Stimulated activated CD4-positive, alpha-beta T cell treated with anti-CD3 and anti-CD28 coated beads, Interleukin-4, amount 100 ng/mL, for 4 hours (primary cell): ENCODE measurements at places on chromosomes 6 and 20.

GRCh38 chr6:10977231-10977968 lies 66.7 kb downstream of the ELOVL2 start:
- DNase-seq, result no peak

DNA sequence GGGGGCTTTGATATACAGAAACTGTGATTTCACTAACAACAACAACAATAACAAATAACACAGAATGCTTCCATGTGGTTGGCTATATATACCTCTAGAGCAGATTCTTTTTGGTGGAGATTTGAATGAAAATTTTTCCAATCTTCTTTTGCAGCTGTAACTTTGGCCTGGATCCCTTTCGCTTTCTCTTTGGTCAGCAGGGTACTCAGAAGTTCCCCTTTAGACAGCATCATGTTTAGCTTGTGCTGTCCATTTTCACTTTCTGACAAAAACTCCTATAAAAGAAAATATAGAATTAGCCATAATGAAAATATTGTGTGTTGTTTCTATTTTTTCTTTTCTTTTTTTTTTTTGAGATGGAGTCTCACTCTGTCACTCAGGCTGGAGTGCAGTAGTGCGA lies 264.2 kb downstream of the SYNE1 start:
- DNase-seq, result no peak

DNA sequence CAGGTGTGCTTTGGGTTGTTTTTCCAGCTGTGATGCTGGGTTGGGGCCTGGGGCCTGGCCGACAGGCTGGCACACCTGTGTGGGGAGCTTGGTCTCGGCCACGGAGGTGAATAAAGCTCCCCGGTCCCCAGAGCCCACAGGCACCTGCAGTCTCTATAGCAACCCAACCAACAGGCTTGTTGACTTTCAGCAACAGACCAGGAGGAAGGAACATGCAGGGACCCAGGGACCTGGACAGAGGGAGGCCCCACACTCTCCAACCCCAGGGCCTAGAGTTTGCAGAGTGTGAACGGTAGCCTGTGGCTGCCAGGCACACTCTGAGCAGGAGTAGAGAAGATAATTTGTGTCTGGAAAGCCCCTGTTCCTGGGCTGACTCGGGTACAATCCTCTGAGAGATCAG lies 14.6 kb upstream of the SYNJ2 start:
- no peak for DNase-seq

DNA sequence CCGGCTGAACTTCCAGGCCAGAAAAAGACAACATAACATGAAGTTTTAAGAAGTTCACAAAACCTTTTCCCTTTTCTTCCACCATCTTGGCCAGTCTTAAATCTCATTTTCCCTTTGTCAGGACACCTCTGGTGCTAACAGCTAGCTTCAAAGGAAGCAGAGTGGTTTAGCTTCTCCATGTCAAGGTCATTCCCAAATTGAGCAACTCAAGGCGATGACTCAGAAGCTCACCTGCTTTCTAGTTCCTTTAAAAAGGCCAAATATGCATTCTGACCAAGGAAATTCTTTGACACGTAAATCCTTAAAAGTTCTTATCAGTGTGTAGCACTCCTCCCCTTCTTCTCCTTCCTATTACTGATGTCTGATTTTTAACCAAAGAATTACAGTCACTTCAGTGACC lies 69.6 kb upstream of the VGLL2 start:
- DNase-seq, result no peak
